Thoracic aorta (tissue), 2 donors: ENCODE measurements at places on chromosomes 7 and 10. TPM values are rescaled to one million over a fixed set of nuclear protein-coding genes. Genes with fewer than 3 reads are reported as not detected.

The ADAP1 gene
- total RNA-seq: 24.5 TPM

The LRRD1 gene
- total RNA-seq: not detected

The AKR1C8 gene
- total RNA-seq: not detected

The AKR1C4 gene
- not detected for total RNA-seq

The TDRD1 gene
- not detected for total RNA-seq

GRCh38 chr7:99614495-99614894 is 2.3 kb upstream of the ZSCAN25 start:
- peaks cover 7% of the 10 kb centered on the region for H3K4me1 ChIP-seq
- H3K27ac ChIP-seq: no peak overlapping the region
- no peaks in the 10 kb centered on the region for H3K27me3 ChIP-seq
- no peak overlapping the region for H3K4me3 ChIP-seq

DNA sequence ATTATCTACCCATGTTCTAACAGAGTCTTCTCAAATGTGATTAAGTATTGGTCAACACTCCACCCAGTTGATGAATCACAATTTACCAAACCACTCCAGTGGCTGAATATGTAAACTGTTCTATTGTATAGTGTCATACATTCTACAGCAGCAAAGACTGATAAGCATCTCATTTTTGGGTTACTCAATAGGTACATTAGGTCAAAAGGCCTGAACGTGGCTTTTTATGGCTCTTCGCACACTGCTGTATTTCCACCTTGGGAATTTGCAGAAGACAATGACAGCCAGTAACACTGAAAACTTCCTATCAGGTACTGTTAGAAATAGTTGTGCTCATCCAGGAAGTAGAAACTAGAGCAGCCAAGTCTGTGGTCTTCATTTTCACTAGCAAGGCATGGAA is 166.9 kb downstream of the GLI3 start:
- no peaks in the 10 kb centered on the region for H3K27me3 ChIP-seq
- H3K4me1 ChIP-seq: no peaks in the 10 kb centered on the region
- peaks cover 5% of the 10 kb centered on the region for H3K36me3 ChIP-seq
- H3K27ac ChIP-seq: no peak overlapping the region
- no peak overlapping the region for H3K4me3 ChIP-seq

DNA sequence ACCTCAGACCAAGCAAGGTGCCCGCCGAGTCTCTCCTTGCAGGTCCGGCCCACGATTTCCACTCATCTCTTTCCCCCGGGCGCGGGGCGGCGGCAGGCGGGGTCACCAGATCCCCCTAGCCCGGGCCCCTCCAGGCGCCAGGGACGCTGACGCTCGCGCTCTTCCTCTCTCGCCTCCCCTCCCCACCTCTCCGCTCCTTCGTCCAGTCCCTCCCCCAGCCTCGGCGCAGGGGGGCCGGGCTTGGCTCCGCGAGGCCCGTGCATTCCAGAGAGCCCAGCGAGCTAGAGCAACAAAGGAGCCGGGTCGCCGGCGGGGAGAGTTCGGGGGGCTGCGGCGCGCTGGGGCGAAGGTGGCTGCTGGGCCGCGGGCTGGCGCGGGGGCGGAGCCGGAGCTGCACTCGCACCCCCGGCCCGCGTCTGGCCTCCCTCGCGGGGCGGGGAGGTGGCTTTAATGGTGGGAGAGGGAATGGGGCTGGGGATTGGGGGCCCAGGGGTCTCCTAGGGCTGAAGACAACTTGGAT is at the start of gene SMO:
TSS of gene SMO (plus strand) at position 262 of the 520 bp plus-strand sequence. CDS start 519 bp downstream, outside the sequence.
- DNase-seq: no peak
- H3K27ac ChIP-seq: no peak within 1 kb of the TSS
- peaks cover 5% of the 10 kb centered on the region for H3K4me1 ChIP-seq
- no peaks in the 10 kb centered on the region for H3K27me3 ChIP-seq
- no peaks in the 10 kb centered on the region for H3K36me3 ChIP-seq

DNA sequence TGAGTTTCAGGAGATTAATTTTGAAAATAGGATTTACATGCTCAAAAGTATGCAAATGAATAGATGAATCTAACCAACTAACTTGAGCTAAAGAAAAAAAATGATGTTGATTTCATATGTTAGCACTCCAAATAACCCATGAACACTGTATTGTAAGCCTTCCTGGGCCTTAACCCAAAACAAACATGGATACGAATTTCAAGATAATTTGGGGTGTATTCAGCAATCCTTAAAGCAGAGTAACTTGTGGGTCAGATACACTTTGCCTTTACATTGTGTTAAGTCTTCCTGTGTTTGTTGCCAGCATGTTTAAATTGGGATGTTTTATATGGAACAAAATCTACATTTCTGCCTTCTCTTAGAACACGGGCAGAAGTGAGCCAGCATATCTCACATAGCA is 124.2 kb upstream of the WDR11 start:
- no peak overlapping the region for H3K27ac ChIP-seq
- no peak overlapping the region for H3K4me3 ChIP-seq
- H3K36me3 ChIP-seq: no peaks in the 10 kb centered on the region
- H3K4me1 ChIP-seq: no peaks in the 10 kb centered on the region
- no peak for DNase-seq

DNA sequence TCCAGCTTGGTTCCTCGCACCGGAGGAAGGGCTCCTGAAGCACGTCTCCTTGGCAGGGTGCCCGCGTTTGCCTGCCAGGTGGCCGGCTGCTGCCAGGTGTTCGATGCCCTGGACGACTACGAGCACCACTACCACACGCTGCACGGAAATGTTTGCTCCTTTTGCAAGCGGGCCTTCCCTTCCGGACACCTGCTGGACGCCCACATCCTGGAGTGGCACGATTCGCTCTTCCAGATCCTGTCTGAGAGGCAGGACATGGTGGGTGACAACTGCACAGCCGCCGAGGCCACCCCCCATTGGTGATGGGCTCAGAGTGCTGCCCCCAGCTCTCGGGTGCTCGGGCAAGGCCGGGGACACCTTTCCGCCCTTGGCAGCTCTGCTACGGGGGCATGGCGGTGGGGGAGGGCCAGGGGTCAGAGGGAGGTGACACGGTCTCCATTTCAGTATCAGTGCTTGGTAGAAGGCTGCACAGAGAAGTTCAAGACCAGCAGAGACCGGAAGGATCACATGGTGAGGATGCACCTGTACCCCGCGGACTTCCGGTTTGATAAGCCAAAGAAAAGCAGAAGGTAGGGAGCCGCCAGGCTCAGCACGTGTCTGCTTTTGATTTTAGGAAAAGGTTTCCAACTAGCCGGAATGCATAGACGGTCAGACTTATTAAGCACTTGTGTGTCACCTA is 1.1 kb downstream of the ZNF511 start:
- DNase-seq: no peak
- peaks cover 19% of the 10 kb centered on the region for H3K36me3 ChIP-seq
- H3K27me3 ChIP-seq: no peaks in the 10 kb centered on the region
- H3K4me1 ChIP-seq: peaks cover 7% of the 10 kb centered on the region
- H3K4me3 ChIP-seq: no peak overlapping the region

DNA sequence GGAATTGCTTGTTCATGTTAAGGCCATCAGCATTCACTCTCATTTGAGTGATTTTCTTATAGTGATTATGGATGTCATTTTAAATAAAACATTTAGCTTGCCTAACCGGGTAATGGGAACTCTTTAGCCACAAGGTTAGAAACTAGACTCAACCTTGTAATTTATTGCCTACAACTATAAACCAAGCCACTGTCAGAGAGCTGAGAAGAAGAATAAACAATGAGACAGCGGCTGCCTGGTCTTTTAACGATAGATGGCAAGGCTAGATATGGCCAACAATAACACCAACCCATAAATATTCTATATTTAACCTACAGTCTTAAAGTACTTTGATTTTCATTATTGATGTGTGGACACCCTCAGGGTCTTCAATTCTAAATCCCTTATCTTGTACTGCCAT is 27.8 kb upstream of the INHBA start:
- no peaks in the 10 kb centered on the region for H3K4me1 ChIP-seq
- no peak for DNase-seq
- H3K4me3 ChIP-seq: no peak overlapping the region
- no peaks in the 10 kb centered on the region for H3K27me3 ChIP-seq
- no peak overlapping the region for H3K27ac ChIP-seq
- no peaks in the 10 kb centered on the region for H3K36me3 ChIP-seq

DNA sequence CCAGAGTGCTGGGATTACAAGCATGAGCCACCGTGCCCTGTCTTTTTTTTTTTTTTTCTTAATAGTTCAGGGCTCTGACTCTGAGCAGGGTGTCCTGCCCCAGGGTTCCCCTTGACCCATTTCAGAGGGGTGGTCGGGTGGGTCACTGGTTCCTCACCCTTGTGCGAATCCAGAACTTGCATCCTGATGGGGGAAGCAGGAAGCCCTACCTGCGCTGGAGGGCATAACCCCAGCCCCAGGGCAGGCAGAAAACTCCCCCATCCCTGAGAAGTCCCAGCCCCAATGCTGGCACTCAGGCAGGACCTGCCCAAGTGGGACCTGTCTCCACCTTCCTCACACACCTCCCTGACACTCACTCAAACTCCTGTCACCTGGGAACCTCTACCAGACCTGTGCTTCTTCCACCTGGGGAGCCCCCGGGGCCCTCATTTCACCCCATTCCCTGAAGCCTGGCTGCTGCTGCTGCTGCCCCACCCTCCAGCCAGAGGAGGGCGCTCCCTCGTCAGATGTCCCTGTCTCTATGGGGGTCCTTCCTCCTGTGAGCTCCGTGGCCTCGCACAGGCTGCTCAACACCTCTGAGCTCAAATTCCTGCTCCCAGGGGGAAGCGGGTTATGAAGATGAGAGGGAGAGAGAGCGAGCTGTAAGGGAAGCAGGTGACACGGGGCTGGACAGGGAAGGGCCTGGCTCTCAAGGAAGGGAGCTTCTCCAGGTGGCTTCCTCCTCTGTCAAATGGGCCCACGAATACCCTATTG is 15.1 kb upstream of the ZNF273 start:
- DNase-seq: no peak
- peaks cover 9% of the 10 kb centered on the region for H3K4me1 ChIP-seq
- H3K36me3 ChIP-seq: no peaks in the 10 kb centered on the region
- peak overlapping the region; percentile 76 for H3K4me3 ChIP-seq
- no peaks in the 10 kb centered on the region for H3K27me3 ChIP-seq

DNA sequence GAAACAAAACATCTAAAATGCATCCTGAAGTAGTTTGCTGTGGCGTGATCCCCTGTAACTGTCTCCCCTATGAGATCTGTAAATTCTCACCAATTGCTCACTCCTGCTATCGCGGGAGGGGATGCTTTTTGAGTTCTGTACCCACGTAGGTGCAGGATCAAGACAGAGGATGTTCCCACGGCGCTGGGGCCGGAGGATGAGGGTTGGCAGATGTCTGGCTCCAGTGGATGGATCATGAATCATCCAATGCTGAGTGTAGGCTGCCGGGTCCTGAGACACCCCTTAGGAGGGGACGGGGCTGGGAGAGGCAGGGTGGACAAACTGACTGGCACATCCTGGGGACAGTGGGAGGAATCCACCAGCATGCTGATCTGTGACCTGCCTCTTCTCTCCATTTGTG is 224.4 kb downstream of the USP6NL start:
- no peaks in the 10 kb centered on the region for H3K36me3 ChIP-seq
- no peak overlapping the region for H3K4me3 ChIP-seq
- no peak for DNase-seq
- no peak overlapping the region for H3K27ac ChIP-seq
